ENCODE measurements at places on chromosomes 6 and 20.
A peak's percentile ranks its signal among the peaks of the same experiment; 100 is the strongest.

GRCh38 chr6:136969930-136970329 is 47.8 kb downstream of the SLC35D3 start:
- no peak for DNase-seq

DNA sequence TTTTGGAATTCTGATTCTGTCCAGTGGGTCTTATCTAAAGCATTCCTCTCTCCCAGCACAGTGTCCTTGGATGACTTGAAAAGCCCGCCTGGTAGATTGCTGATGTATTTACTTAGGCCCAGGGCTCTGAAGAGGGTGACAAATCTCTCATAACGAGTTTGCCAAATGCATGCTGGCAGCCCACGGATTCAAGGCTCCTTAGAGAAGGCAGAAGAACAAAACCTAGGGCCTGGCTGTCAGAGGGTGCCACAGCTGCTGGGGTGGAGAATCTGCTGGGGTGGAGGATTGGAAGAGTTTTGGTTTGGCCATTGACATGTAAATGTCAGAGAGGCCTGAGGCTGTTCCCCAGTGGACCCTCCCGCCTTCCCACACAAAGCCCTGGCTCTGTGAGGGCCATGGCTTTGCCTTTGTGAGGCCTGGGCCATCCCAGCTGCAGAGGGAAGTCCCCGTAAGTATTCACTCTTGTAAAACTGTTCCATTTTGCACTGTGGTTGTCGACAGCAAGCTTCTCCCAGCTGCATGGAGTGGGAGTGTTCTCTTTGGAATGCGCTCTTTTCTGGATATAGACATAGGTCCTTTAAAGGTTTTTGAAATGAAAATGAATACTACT is 50.3 kb downstream of the ANKRD6 start:
- DNase-seq, result no peak

- DNase-seq, result no peak
Measured at GRCh38 chr20:7855545-7855944, 84.7 kb downstream of the HAO1 start.

- DNase-seq, result peak; percentile 40
Measured at GRCh38 chr6:125781314-125781868, 9.4 kb upstream of the NCOA7 start.

DNA sequence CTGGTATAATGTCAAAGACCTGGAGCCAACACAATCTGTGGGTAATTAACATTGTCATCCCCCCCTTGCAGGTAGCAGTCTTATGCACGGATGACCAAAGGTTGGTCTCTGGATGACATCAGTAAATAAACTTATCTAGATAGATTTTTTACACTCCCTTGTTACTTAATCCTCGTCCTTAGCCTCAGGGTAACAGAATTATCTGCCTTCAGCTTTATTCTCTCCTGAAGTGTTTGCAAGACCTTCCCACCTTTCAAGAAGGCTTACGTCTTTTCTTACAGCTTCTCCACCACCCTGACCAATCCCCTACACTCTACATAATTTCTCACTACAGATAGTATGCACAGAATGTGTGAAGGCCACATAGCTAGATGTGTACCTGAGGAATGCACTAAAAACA is 434.8 kb upstream of the HTR1E start:
- DNase-seq, result no peak

DNA sequence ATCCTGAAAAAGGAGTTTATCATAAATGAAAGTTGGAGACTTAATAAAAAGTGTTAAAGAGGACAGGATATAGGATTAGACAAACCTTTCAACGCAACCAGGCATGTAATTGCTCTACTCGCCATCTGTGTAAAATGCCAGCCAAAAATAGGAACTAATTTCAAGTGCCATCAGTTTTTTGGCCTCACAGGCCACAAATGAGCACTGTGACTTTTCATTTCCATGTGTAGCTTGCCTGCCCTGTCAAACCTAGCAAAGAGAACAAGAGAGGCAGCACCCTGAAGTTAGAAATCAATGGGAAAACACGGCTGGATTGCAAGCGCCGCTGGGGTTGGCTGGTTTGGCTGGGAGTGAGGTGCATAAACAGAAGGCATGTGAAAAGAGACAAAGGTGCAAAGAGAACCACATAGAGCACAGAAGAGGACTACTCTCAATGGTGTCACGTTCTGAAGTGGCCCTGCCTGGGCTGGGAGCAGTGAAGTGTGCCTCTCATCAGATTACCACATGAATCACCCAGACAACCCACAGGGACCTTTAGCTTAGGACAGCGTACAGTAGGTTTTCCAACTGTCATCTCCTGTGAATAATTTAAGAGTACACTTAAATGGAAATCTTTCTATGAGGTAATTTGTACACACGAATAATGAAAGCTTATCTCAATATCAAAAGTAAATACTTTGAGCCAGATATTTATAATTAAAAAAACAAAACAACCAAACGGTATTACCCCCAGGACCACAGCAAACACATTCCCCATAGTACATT is 78.0 kb upstream of the NHSL1 start:
- no peak for DNase-seq

DNA sequence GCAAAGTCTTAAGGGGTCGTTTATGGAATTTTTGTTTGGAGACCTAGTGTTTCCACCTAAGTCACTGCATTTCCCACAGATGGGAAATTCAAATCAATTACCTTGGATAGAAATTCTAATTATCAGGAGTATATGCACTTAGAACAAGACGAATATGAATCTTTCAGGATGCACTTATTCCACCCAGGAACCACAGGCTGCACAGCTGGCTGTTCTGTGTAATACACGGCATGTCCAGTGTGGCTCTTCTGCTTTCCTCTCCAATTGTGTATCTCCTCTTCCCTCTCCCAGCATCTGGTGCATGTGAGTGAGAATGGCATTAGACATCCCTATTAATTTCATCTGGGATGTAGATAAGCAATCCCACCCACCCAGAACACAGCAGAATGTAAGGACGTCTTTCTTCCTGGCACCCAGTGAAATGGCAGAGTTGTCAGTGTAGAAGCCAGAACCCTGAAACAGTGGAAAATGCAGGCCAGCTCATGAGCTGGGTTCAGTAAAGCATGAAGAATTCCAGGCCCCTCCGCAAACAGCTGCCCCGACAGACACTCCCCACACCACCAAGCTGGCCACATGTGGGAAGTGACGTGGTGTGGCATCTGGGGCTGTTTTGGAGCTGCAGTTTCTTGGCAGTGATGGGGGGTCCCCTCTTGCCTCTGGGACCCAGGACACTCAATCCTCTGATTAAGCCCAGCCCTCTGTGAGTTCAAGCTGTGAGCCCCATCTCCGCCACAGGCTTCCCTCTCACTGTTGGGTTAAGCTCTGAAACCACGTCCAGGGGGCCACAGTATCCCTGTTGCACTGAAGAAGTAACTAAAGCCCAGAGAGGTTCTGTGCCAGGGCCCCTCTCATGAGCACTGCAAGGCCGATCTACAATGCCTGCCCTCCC is 180.1 kb upstream of the CST7 start:
- no peak for DNase-seq

GRCh38 chr6:119052292-119052889 is 26.1 kb downstream of the FAM184A start:
- no peak for DNase-seq

GRCh38 chr6:166637812-166638572 is 10.9 kb upstream of the RPS6KA2 start:
- no peak for DNase-seq

- no peak for DNase-seq
Measured at GRCh38 chr6:43455531-43456428, at the start of gene DLK2. Gene DLK2, minus strand, starts transcription at chr6:43455548. Its CDS starts 723 bp downstream, at chr6:43454825.

- DNase-seq, result no peak
Measured at GRCh38 chr6:50145125-50145524, 95.4 kb upstream of the DEFB112 start.

DNA sequence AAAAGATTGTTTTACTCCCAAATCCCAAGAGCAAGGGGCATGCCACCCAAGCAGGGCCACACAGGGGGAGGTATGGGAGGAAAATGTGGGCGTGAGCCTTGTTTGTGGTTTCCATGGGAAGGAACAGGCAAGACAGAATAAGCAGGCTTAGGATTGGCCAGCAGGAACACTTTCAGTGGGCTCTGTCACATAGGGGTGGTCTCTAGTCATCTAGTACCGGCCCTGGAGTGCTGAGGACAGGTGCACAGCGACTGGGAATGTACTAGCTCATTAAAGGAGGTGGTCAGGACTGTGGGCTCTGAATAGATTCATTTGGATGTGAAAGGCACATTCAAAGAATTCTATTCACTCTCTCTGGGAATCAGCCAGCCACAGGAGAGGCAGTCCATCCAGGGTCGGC is 175.6 kb downstream of the TBC1D7 start:
- DNase-seq, result no peak

DNA sequence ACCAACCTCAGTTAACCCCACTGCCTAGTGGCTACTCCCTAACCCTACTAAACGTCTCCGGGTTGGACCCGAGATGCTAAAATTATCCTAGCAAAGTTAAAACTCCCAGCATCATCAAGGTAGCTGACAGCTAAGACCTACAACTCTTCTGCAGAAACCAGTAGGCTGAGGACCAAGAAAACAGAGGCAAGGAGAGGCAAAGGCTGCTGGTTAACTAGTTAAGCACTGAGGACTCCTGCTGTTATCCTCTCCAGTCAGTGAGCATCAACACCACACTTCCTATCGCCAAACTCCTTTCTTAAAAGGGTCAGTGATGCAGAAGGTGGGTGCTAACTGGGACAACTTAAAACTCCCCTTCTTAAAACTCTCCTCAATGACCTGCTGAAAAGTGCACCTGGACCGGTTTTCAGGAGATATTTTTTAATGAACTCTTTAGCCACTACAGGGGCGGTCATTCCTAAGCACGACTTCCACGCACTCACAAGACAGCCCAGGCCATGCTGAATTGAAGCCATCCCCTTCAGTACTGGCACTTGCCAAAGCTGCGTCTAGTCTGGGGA is 1.7 kb downstream of the TRERF1 start:
- DNase-seq, result no peak

DNA sequence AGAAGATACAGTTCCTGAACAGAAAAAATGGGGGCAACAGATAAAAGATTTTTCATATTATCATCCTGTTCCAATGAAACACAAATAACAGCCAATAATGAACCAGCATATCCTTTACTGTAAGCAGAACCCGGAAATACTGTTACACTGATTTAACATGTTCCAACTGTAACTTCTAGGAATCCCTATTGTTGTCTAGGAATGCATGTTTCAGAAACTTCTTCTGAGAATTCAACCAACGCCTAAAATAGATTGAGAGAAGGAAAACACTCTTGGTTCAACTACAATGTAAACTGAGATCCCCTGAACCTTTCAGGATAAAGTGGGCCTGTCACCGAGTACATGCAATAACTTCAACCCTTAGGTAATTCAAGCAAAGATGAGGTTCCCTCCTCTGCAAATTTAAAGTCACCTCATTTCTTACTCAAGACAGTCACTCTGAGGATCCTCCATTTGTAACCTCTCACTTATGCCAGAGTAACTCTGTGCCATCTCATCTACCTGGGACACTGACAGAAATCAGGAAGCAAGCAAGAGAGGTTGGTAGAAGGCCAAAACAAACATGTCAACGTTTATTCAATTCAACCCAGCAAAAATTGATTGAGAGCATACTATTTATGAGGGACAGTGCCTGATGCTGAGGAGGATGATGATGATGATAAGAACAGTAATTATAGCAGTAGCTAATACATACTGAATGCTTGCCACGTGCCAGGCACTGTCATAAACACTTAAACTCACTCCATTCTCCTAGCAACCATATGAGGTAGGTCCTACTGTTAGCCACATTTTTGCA is 14.1 kb downstream of the UBE3D start:
- DNase-seq, result no peak

DNA sequence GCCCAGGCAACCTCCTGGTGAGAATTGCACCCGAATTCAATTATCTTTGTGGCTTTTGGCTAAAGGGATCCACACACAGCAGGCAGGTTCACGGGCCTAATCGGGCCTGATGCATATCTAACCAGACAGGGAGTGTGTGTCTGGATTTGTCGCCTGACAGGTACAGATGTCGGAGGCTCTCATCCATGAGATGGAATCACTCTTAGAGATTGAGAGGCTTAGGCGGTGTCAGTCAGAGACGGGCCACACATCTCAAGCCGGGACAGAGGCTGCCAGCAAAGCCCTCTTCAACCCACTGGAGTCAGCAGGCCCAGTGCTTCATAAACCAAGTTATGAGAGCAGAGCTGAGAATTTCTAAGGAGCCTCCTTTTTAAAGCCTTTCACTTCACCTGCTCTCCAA is 247.0 kb downstream of the LRFN2 start:
- no peak for DNase-seq

DNA sequence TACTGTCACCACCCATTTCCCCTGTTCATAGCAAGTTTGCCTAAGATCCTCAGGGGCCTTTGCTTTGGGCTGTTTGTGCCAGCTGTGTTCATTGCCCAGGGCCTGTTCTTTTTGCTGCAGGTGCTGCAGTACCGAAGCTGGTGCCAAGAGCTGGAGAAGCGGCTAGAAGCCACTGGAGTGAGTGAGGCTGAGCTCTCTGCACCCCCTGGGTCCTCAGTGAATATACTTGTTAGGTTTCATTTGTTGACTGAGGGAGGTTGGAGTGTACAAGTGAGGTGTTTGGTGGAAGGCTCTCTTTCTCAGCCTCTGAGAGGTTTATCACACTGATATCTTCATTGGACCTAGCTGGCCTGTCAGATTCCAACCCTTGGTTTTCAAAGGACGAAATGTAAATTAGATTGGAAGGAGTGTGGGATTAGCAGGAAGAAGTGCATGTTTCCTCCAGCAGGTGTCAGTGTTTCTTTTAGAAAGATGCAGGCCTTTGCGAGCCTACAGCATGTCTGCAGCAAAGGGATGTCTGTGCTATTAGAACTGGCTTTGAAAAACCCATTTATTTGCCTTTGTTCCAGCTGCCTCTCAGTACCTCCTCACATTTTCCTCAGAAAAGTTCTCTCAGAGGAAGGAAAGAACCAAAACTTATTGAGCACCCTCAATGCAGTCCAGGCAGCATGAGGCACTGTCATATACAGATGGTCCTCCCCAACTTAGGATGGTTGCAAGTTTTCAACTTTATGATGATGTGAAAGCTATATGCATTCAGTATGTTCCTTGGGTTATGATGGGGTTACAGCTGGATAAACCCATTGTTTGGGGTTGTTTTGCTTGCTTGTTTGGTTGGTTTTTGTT is 8.3 kb downstream of the CEP250 start:
- peak; percentile 63 for DNase-seq

DNA sequence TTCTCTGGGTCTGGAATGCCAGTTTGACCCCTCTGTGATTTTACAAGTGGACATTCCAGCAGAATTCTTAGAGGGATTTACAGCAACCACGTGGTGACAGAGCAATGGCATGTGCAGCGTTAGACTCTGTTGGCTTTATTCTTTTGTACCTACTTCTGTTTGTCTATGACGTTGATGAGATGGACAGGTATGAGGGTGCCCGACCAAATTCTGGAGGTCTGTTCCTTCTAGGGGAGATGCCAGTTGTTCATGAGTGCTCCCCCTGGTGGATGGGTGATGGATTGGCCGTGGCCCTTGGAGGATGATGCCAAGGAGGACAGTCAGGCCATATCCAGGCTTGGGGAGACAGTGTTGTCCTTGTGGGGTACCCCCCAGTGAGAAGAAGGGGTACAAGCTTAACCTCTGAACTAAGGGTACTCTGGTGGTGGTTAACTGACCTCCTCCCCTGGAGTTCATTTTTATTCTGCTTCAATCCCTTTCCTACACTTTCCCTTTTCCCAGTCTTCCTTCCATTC is 198.6 kb downstream of the DTNBP1 start:
- DNase-seq, result peak; percentile 22
